Activated naive CD8-positive, alpha-beta T cell treated with anti-CD3 and anti-CD28 coated beads, Interleukin-2, amount 50 U/mL, for 16 hours (primary cell): ENCODE measurements at places on chromosomes 12 and 14.

- no peak for DNase-seq
Observed at GRCh38 chr12:78571953-78572352, 292.6 kb upstream of the SYT1 start.

DNA sequence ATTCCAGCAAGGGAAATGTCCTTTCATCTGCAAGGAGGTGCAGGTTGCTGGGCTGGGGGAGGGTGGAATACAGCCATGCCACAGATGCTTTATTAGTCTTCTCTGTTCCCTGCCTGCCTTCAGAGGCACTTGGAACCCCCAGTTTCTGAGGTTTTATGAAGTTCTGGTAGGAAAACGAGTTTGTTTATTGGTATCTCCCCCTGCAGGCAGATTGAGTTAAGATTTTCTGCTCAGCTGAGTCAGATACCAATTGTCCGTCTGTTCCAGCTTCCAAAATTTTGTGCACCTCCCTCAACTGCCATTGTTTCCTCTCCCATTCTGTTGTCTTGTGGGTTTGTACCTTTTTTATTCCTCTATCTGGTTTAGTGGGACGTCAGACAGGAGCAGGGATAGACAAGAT, 155.6 kb downstream of the ETV6 start:
- DNase-seq = no peak

DNA sequence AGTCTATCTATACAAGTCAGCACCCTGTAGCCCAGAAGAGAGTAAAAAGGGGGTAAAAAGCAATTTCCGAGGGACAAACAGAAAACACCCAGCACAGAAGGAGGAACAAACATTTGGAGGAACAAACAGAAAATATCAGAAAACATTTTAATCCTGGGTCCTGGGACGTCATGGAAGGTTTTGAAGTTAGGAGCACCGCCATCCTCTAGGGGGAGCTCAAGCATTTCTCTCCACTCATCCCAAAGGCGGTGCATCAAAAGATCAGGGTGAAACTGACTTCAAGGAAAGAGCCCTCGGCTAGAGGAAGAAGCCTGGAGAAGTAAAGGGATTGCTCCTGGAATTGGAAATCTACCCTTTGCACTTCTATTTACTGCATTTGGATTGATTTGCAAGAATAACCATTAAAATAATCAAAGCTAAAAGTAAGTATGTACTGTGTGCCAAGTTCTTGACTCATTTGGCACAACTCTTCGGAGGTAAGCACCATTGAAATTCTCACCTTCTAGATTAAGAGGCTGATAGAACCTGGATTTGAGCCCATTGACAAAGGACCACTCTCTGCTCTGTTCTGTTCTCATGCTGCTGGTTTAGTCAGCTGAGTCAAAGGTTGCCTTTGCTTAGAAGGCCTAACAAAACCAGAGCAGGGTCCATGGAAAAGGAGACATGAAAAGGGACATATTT, 17.2 kb upstream of the POC1B start:
- DNase-seq = peak; percentile 32

DNA sequence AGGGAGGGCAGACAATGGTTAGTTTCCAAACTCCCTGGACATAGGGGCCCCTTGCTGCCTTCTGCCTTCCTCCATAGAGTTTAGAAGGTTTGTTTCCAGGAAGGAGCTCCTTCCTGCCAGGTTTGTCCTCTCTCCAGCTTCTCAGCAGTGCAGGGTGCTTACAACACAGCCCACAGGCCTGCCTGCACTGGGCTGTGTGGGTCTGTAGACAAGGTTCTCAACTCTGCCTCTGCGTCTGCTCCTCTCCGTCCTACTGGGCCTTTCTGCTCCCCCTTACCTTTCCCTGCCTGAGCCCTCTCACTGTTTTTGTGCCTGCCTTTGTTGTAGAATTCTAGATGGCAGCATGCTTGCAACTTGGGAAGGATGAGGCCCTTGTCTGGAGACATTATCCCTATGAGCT, 124.0 kb downstream of the SAMD4A start:
- no peak for DNase-seq

GRCh38 chr12:47742253-47742825, 16.3 kb downstream of the RAPGEF3 start:
- DNase-seq = peak; percentile 44

- DNase-seq = no peak
Observed at GRCh38 chr12:33052141-33053051, 155.8 kb upstream of the PKP2 start.

DNA sequence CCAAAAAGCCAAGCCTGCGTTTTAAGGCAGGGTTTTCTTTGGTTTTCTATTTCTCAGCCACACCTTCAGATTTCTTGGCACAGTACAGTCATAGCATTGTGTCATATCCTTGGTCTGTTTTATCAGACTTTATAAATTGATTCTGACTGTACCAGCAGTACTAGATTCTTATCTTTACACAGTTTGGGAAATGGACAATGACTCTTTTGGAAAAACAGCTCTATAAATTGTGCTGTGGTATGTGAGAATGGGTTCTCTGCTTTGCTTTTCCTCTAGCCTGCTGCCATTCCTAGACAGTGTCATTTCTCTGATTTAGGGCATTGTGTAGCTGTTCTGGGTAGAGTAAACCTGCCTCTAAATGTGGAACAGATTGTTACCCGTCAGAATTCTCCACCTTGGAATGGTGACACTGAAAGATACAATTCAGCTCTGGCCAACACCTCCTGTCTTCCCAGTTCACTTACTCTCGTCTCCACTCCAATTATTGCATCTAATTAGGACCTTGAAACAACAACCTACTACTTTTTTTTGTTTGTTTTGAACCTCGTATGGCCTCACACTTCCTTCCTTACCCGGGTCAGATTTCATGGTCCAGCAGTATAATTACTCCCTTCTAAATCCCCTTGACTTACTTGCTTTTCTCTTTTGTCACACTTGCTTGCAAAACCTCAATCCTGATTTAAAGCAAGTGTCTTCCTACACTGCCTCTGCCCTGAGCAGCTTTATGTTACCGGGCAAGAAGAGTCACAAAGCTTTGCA, 226.3 kb downstream of the ERC1 start:
- DNase-seq = no peak

GRCh38 chr14:56687123-56687522, 107.5 kb downstream of the TMEM260 start:
- no peak for DNase-seq

- no peak for DNase-seq
Observed at GRCh38 chr14:50002926-50003212, 110.0 kb downstream of the ARF6 start.

- DNase-seq = no peak
Observed at GRCh38 chr12:94128280-94128679, 20.1 kb upstream of the PLXNC1 start.

DNA sequence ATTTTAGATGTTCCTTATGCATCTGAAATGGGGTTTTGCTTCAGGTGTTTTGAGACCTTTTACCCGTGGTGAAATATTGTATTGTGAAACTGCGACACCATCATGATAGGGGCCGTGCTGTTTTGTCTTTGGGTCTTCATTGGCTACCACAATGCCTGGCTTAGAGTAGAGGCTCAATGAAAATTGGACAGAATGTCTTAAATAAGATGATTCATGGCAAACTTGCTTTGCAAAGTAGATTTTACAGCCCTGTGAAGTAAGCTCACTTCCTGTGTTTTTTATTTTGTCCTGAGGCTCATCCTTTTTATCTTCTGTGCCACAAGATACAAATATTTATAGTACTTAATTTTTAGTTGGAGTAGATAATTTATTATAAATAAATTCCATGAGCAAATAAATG, 111.3 kb upstream of the FRMD6 start:
- DNase-seq = no peak

DNA sequence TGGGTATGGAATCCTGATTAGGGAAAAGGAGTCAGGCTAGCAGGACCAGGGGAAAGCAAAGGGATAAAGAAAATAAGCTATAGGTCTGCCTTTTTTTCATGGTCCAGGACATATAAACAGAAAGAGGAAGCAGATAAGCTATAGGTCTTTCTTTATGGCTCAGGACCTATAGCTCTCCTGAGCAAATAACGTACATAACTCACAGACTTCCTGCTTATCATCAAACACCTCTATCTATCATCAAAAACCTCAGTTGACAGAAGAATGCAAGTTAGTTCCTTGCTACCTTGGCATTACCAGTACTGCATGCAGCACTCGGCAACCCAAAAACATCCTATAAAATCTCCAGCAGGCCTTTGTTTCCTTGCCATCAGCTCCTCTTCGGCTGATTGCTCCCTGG, 238.7 kb upstream of the OR4E1 start:
- DNase-seq = no peak

DNA sequence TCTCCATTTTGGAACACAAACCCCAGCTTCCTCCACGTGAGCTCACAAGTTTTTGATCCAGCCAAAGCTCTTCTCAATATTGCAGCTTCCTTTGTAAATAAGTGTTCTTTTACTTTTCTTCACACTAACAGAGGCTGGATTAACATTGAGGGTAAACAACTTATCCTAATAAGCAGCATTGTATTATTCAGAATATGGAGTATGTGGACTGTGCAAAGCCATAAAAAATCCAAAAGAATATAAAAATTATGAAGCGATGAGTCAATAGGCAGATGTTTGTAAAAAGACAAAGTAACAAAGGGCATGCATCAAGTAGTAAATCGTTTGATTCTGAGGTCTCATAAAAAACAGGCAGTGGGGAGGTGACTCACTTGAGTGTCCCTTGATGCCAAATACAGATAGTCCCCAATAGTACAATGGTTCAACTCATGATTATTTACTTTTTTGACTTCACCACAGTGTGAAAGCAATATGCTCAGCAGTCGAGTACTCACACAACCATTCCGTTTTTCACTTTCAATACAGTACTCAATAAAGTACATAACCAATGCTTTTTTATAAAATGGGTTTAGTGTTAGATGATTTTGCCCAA, 23.1 kb upstream of the KCNK10 start:
- DNase-seq = no peak

- no peak for DNase-seq
Observed at GRCh38 chr14:21120686-21121085, 19.8 kb downstream of the TMEM253 start.

DNA sequence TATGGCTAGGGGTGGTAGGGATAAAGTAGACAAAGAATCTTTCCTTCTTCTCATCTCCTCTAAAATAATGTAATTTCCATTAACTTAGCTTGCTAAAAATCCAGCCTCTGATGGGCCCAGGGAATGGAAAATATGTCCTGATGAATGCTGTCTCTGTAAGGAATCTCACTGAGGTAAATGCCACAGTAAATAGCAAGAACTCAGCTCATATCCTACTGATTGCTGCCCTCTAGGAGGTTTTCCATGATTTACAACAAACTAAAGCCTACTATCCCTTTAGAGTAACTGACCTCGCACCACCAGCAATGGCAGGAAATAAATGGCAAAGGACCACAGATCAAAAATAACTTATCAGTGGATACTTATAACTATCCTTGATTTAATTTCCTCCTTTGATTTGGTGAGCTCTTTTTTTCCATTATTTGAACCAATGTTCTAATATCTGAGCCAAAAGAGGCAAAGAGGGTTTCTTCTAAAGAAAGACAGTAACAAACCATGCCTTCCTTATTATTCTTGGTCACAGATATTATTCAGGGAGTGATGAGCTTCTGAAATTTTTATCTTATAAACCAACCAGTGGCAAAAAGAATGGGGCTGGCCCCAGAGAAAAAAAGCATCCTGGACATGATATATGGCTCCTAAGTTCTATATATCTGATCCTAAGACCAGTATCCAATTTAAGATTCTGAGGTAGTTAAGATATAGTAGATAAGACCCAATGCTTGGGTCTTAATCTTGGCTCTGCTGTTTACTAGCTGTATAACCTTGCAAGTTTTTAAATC, 43.8 kb downstream of the SENP1 start:
- no peak for DNase-seq

DNA sequence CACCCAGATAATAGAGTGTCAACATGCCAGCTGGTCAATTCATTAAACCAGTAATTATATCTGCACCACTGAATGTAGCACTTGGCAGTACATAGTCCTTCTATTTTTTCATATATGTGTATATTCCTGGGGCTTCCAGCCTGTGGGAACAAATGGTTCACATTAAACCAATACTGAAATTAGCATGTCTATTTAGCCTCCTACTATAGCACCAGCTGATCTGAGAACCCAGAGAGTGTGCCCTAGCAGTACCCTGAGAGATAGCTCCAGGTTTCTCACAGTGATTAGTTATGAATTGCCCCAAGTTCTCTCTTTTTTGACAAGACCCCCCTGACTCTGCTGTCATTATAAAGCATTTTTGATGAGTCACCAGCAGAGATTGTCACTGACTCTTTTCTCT, 1097.3 kb upstream of the FLRT2 start:
- DNase-seq = no peak

GRCh38 chr14:89660166-89660565, 243.1 kb upstream of the FOXN3 start:
- DNase-seq = no peak

- no peak for DNase-seq
Observed at GRCh38 chr14:76589246-76589645, 172.0 kb upstream of the VASH1 start.

DNA sequence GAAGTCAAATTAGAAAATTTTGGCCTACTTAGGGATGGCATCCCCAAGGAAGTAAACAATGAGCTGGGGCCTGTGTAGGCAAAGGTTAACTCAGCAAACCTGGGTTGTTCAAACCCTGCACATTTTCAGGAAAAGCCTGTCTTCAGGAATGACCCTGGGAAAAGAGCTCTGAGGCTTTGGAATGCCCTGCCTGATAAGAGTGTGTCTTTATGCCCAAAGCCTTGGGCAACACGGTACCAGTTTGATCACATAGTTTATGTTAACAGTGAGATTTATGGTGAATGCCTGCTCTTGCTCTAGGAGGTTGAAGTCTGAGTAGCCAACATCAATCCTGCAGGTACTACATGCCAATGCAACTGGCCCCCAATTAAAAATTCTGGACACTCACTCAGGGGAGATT, 28.2 kb upstream of the STAB2 start:
- DNase-seq = no peak

- no peak for DNase-seq
Observed at GRCh38 chr14:90616881-90617280, 199.3 kb downstream of the TTC7B start.

GRCh38 chr14:59244581-59244980, 56.1 kb downstream of the DAAM1 start:
- no peak for DNase-seq

GRCh38 chr14:35390577-35391387, 13.8 kb downstream of the NFKBIA start:
- no peak for DNase-seq

DNA sequence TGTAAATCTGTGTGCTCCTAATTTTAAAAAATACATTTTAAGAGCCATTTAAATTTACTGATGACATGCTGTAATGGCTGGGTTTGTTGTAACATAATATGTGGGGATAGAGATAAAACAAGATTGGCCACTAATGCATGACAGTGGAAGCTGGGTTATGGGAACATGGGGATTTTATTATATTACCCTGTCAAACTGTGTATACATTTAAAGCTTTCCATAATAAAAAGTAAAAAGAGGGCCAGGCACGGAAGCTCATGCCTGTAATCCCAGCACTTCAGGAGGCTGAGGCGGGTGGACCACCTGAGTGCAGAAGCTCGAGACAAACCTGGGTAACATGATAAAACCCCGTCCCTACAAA, 9.1 kb downstream of the TMEM233 start:
- DNase-seq = no peak

GRCh38 chr12:30813525-30814294, 59.0 kb upstream of the CAPRIN2 start:
- DNase-seq = no peak

GRCh38 chr12:102568276-102568675, 87.9 kb upstream of the IGF1 start:
- no peak for DNase-seq
